ENCODE measurements at places on chromosomes 16 and 17.

- DNase-seq = peak; percentile 76
Measured at GRCh38 chr17:2058586-2059546, 4.0 kb downstream of the HIC1 start.

- DNase-seq = no peak
Measured at GRCh38 chr17:2656283-2656682, 55.3 kb downstream of the CLUH start.

DNA sequence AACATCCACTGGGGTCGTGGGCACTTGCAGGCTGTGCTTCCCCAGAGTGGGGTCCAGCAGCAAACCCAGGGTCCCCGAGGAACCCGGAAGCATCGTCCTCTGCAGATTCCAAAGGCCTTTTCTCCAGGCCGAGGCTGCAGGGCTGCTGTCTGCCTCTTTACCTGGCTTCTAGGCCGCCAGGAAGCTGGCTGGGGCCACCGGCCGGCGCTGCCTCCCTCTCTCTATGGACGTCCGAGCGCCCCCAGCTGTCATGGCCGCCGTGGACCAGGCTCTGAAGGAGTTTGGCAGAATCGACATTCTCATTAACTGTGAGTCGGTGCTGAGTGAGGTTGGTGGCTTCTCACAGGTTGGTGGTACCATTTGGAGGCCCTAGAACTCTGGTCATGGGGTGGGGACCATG is 5.6 kb downstream of the DECR2 start:
- DNase-seq = no peak

DNA sequence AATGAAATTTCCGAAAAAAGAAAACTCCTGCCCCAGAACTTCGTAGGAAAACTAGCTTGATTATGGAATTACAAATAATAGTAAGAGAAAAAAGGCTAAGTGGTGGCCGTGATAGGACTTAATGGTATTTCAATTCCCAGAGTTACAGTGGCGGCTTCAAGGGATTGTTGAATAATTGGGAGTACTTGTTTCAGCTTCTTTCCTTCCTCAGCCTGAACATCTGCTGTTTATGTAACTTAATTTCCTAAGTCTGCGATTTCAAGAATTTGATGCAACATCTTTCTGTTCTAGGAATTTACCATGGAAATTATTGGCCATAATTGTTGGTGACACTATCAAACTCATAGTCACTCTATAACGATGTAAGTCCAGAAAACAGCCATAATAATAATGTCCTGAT is 684 bp upstream of the APPBP2 start:
- no peak for DNase-seq

DNA sequence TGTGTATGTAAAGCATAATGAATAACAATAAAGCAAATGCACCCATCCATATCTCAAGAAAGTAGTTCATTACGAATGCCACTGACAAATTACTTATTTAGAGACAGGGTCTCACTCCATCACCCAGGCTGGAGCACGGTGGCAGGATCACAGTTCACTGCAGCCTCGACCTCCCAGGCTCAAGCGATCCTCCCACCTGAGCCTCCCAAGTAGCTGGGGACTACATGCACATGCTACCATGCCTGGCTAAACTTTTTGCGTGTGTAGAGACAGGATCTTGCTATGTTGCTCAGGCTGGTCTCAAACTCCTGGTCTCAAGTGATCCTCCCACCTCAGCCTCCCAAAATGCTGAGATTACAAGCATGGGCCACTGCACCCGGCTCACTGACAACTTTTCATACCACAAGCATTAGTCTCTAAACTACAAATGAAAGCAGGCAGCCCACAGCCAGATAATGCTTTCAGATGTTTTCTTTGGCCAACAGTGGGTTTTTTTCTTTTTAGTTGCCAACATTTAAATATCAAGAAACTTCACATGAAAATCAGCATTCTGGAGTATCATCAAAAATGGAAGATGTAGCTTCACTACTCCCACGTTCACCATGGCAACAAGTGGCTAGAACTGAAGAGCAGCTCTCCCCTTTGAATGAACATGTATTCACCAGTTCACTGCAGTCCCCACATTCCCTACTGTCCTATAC is 7.7 kb downstream of the ARHGAP17 start:
- no peak for DNase-seq

DNA sequence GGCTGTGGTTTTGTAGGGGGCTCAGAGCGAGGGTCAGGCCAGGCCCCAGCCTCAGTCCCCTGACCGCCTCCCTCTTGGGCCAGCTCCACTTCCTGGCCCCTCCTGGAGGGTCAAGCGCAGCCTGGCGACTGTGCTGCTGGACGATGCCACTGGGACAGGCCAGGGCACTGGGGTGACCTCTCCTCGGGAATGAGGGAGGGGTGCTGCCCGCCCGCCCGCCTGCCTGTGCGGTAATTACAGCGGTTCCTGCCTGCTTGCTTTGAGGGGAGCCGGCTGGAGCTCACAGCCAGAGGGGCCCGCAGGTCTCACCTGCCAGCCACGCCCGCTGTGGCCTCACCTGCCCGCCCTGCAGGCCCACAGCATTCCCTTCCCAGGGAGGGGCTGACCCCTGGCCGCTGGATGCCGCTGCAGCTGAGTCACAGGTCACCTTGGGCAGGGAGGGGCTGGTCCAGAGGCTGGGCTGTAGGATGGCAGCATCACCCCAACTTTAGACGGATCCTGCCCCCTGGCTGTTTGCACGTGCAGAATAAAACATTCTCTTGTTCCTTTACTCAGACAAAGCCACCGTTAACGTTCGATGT is 76.7 kb upstream of the CBX4 start:
- DNase-seq = no peak

DNA sequence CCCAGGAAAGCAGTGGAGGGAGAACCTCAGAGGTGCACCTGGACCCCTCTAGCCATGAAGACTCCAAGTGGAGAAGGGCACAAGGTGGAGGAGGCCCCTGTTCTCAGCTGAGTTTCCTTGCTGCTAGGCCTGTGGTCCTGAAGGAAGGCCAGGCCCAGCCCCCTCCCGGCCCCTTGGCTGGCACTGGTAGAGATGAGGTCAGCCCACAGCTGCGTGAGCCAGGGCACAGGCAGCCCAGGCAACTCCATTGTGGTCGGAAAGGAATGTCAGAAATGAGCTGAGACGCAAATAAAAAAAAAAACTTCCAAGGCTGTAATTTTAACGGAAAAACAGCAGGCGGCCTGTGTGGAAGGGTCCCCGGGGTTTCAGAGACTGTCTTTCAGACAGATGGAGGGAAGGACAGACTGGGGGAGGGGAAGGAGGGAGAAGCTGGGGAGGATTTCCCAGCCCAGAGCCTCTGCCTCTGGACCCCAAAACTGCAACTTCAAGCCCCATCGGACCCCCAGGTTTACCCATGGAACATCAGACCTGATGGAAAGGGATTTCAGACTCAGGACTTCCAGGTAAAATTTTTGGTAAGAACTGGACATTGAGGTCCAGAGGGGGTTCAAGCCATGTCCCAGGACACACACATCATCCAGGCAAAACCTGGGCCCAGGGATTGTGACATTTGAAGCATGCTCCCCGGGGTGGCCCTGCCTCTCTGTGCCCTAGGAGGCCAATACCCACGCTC is 25.6 kb upstream of the MRPS23 start:
- peak; percentile 81 for DNase-seq

DNA sequence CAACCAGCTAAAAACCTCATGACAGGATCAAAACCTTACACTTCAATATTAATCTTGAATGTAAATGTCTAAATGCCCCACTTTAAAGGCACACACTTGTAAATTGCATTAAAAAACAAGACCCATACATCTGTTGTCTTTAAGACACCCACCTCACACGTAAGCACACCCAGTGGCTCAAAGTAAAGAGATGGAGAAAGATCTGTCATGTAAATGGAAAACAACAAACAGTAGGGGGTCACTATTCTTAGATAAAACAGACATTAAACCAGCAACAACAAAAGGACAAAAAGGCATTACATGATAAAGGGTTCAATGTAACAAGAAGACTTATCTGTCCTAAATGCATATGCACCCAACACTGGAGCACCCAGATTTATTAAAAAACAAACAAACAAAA is 35.6 kb downstream of the SDR42E1 start:
- DNase-seq = no peak

DNA sequence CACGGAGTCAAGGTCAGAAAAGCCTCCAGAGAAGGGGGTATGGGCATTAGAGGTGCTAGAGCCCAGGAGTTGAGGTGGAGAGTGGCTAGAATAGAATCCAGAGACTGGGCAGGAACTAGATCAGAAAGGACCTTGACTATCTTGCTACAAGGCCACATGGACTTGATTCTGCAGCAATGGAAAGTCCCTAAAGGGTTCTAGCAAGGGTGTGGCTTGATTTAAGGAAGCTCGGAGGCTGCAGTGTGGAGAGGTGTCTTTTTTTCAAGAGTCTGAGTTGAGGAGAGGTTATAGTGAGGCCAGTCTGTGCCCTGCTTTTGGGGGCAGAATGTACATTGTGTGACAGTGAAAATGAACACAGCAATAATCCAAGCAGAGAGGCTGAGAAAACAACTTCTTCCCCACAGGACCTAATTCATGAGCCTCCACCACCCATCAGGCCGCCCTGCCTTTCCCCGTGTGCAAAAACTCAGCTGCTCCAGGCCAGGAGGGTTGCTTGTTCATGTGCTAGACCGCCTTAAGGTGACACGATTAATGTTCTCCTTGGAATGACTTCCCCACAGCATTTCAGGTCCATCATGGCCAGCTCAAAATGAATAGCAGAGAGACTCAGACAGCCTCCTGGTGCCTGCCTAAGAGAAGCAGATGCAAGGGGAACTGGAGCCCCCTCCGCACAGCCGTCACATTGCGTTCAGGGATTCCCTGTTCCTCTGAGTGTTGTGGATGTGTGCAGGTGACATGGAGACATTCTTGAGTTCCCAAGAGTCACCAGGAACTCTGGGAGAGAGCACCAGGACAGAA is 8.7 kb upstream of the BEAN1 start:
- no peak for DNase-seq

- peak; percentile 68 for DNase-seq
Measured at GRCh38 chr17:28599311-28600184, 723 bp upstream of the SPAG5 start.

- DNase-seq = no peak
Measured at GRCh38 chr17:549177-550040, 165.2 kb downstream of the VPS53 start.

DNA sequence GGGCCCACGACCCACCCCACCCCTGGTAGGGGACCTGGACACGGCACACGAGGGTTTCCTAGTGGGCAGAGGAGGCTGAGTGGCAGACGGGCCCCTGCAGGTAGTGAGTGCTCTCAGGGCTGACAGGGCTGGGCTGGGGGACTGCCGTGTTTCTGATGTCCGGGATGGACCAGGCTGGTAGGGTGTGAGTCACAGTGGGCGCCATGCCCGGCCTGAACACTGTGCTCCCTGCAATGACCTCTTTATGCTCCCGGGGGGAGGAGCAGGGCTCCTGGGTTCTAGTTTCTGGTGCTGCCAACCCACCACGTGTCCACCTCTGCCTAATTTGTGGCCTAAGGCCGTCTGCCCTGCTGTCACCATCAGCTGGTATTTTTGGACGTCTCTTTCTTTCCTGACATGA is 26.3 kb downstream of the ARHGAP23 start:
- DNase-seq = no peak

DNA sequence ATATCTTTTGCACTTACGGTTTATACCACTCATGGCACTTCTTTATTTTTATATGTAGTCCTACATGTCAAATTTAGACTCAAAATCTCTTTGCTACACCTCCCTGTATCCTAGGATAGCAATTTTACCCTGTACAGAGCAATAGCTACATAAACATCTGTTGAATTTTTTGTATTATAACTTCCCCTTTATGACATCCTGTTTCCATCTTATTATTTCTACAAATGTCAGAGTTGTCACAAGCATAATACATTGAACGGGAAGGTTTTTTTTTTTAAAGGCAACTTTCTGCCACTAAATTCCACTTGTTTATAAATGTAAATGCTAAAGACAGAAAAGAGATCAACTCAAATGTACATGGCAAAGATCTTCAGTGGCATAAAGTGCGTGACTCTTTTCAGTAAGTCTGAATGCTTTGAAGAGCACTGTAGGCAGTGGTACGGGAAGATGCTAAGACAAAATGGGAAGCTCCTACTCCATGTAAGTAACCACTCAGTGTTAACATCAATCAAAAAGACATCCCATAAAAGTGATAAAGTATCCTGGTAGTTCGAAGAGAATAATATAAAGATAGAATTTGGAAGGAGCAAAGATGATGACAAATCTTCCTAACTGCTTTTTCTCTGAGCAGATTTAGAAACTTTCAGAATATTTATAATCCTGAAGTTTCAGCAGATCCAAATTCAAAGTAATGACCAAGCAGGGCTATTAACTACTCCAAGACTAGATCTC is 26.8 kb downstream of the GNA13 start:
- no peak for DNase-seq

- peak; percentile 47 for DNase-seq
Measured at GRCh38 chr17:535198-535597, 179.4 kb downstream of the VPS53 start.

GRCh38 chr16:87674419-87674818 is 72.1 kb downstream of the JPH3 start:
- DNase-seq = no peak

DNA sequence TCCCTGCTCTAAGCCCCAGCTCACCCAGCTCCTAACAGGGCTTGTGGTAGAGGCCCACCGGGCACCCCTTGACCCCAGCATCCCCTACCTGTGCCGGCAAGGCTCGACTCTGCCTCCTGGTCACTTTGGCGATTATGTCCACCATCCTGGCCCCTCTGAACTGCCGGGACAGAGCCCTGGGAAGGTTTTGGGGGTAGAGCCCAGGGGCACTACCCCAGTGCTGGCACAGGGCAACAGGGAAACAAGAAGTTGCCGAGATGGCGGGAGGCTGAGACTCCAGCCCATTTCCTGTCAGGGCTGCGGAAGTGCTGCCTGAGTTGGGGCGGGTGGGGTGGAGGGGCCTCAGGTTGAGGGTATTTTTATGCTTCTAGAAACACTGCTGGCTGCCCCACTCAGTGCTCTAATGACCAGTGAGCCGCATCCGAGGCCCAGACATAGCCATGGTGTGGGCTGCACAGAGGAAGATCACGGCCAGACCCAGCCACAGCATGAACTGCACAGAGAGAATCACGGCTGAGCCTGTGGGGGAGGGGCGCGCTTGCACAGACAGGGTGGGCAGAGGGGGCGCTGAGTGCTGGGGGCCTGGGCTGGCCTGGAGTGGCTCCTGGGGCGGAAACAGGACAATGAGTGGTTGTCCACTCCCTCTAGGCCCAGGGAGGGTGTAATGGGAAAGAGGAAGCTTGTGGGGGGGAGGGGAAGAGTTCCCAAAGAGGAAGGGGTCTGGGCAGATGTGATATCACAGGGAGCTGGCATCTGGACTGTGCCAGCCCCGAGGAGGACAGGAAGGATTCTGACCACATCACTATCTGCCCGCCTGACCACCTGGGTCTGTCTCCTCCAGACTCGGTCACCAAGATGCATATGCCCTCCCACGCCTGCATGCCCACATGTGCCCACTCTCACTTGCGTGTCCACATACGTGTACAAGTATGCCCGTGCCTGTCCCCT is 22.3 kb downstream of the ARHGAP27 start:
- DNase-seq = peak; percentile 83

DNA sequence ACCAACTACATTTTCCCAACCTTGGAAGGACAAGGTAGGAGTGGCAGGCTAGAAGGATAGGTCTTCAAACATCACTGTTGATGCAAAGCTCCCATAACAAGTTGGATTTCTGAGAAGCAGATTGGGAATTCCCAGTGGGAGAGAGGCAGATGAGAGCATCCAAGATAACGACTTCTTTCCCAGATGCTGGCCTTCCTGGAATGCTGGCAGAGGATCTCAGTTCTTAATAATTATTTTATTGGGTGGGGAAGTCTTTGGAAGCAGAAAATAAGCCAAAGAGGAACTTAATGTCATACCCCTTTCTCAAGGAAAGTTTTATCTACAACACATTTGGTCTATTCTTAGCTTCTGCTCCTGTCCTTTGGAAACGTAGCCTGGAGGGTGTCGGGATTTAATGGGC is 64.5 kb downstream of the MPRIP start:
- no peak for DNase-seq
